ENCODE measurements at places on chromosomes 7 and 10. TPM values are rescaled to one million over a fixed set of nuclear protein-coding genes. Genes with fewer than 3 reads are reported as not detected.

Gene SPDYE16
- total RNA-seq, result not detected

Gene EN2
- total RNA-seq, result under 0.01 TPM

Gene SORCS1
- not detected for total RNA-seq

Gene CLDN4
- total RNA-seq, result 0.89 TPM

Gene RNLS
- total RNA-seq, result 8.1 TPM

All from smooth muscle cell of the umbilical artery (primary cell).